Stimulated activated CD8-positive, alpha-beta memory T cell treated with anti-CD3 and anti-CD28 coated beads, Interleukin-2, amount 100 ng/mL, for 1 hour (primary cell): ENCODE measurements at places on chromosomes 11 and 22.

DNA sequence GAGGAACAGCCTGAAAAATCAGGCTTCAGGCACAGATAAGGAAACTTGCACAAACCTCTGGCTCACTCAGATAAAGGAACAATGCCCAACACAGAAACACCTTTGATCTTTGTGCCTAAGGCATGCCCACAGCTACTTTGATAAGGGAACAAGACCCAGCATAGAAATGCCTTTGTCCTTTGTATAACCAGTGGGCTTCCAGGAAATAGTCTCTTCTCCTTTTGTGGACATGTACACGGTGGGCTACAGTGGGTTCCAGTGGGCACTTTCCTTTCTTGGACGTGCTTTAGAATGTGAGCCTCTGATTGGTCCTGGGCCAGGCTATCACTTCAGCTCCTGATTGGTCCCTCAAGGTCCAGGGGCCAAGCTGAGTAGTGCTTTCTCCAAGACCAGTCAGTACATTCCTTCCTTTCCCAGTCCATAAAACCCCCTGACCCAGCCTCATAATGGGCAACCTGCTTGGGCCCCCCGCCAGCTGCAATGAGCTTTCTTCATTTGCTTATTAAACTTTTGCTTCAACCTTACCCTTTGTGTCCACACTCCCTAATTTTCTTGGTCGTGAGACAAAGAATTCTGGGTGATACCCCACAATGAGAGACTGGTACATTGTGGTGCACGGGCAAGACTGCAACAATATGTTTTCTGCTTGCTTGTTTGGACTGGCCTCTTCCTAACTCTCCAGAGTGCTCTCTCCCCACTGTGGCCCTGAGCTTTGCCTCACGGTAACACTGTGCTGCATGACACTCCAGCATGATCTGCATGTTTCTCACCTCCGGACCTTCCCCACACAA is 1.7 kb upstream of the CABIN1 start:
- no peak for DNase-seq

DNA sequence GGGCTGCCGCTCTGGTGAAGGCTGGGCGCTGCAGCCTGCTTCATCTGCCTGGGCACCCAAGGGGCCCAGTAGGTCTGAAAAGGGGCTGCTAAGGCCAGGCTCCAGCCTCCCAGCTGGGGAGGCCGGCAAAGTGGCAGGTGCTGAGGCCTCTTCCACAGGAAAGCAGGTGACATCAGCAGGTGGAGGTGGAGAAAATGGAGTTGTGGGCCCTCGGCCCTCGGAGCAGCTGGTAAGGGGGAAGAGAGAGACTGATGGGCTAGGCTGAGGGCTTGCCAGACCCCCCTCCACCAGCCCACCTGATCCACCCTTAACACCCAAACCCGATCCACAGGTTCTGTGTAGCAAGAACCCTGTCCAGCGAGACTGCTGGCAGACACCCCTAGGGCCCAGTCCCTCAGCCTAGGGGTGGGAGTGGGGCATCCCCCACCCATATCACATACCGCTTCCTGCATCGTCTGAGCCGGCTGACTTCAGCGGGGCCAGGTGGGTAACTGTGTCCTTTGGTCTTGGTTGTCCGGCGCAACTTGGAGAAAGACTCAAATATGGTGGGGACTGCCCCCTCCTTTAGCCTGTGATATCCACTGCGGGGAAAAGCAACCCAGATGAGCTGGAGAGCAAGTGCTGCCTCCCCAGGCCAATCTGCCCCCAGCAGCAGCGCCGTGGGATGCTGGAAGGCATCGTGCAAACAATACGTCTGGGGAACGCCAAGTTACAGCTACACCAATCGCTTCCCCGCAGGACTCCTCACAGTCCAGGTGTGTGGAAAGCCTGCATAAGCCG is 1.5 kb downstream of the THAP7 start:
- no peak for DNase-seq

DNA sequence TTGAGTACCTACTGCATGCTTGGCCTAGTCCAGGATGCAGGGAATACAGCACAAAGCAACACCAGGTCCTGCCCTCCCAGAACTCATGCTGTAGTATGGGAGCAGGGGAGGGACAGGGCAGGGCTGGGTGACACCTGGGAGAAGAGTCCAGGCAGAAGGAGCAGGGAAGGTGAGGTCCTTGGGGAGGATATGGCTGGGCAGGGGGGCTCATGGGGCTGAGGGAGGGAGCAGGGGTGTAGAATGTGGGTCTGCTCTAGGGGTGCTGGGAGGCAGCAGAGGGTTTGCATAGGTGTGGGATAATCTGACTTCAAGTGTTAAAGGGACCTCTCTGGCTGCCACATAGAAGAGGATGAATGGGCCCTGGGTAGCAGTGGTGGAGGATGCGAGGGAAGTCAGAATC is 4.8 kb downstream of the TOP3B start:
- no peak for DNase-seq

- DNase-seq = no peak
These were observed 15.9 kb downstream of the PTDSS2 start for GRCh38 chr11:465896-466530.

GRCh38 chr11:12188548-12189317 is 78.3 kb downstream of the MICAL2 start:
- no peak for DNase-seq

GRCh38 chr11:75826461-75827230 is 11.6 kb downstream of the UVRAG start:
- no peak for DNase-seq

- no peak for DNase-seq
These were observed 229.2 kb upstream of the B3GAT1 start for GRCh38 chr11:134640971-134641968.

- DNase-seq = no peak
These were observed 12.8 kb downstream of the PRR5 start for GRCh38 chr22:44714703-44715350.

DNA sequence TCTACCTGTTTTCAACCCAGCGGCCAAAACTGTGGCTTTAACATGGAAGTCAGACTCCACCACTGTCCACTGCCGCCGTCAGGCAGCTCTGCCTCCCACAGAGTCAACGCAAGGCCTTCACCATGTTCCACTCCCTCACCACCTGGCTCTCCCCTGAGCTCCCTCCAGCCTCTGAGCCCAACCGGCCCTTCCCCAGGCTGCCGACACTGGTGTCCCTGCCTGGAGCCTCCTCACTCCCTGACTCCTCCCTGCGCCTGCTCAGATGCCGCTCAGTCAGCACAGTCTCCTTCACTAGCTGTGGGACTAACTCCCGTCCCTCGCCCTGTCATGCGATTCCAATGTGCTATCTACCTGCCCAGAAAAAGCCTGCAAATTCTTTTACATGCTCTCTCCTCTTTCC is 16.3 kb downstream of the SULT4A1 start:
- DNase-seq = no peak

- DNase-seq = no peak
These were observed 1565.5 kb upstream of the RAG2 start for GRCh38 chr11:38163526-38163925.

- no peak for DNase-seq
These were observed 7.3 kb upstream of the C11orf86 start for GRCh38 chr11:66967670-66968425.

- DNase-seq = no peak
These were observed 390.1 kb upstream of the B3GAT1 start for GRCh38 chr11:134802116-134802515.

DNA sequence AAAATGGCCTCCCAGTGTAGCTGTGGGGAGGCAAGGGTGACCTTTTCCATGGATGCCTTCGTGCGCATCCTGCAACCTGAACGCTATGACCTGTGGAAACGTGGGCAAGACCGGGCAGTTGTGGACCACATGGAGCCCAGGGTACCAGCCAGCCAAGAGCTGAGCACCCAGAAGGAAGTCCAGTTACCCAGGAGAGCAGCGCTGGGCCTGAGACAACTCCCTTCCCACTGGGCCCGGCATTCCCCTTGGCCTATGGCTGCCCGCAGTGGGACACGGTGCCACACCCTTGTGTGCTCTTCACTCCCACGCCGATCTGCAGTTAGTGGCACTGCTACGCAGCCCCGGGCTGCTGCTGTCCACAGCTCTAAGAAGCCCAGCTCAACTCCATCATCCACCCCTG is 24.8 kb downstream of the KDM4D start:
- DNase-seq = no peak

- no peak for DNase-seq
These were observed 12.1 kb downstream of the RNH1 start for GRCh38 chr11:494761-495536.

DNA sequence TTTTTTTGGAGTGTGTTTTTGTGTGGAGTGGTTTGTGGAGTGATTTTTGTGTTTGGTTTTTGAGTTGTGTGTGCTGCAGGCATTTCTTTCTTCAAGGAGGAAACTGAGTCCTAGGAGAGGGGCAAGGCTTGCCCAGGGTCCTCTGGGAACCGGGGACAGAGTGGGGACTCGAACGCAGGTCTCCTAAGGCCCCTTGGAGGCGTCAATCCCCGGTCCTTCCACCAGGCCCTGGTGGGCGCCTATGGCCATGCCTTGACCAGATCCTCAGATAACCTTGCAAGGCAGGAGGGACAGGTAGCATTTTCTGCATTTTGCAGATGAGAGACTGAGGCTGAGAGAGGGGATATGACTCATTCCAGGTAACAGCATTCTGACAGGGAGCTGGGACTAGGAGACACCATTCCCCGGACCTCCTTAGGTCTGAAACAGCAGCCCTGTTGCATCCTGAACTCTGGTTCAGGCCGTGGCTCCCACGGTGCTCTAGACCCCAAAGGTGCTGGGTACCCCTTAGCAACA is 39.1 kb downstream of the MYO7A start:
- DNase-seq = no peak

DNA sequence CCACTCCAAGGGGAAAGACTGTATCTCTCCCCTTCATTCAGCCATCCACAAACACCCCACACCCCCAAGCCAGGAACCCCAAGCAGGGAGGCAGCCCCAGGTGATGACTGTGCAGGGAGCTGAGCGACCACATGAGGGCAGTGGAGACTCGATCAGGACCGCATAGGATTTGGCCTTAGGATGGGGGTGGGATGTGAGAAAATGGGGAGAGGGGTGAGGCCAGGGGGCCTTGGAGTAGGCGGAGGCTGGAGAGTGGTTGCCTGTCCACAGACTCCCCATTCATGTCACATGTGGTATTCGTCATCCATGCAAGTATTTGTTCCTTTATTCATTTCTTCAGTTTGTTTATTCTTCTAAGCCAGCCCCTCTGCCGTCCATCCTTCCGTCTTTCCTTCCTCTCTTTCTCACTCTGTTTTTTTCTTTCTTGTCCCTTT is 2.7 kb upstream of the RHOD start:
- DNase-seq = no peak

DNA sequence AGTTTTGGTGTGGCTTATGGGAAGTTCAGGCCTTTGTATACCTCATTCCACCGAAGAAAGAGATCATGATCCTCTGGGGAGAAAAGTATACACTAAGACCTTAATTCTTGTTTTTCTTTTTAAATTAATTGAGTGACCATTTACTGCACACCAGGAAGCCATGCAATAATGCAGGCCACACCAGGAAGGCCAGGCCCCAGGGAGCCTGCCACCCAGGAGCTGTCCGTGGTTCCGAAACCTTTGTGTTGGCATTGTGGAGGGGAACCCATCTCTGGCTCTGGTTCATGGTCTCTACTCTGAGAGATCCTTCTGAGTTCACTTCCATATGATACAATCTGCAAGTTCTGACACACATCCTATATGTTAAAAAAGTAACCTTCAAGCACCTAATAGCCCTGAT is 291.8 kb downstream of the MIAT start:
- no peak for DNase-seq

- DNase-seq = no peak
These were observed 829.6 kb downstream of the KCNA4 start for GRCh38 chr11:29187215-29187614.

GRCh38 chr22:39634530-39635405 is 64.2 kb downstream of the CACNA1I start:
- no peak for DNase-seq

- DNase-seq = no peak
These were observed 38.5 kb downstream of the PAMR1 start for GRCh38 chr11:35486934-35487333.

GRCh38 chr11:122981388-122982264 is at the start of gene BSX:
TSS of gene BSX (minus strand) at chr11:122981834. CDS start at chr11:122981671, 163 bp downstream.
- DNase-seq = peak; percentile 9

DNA sequence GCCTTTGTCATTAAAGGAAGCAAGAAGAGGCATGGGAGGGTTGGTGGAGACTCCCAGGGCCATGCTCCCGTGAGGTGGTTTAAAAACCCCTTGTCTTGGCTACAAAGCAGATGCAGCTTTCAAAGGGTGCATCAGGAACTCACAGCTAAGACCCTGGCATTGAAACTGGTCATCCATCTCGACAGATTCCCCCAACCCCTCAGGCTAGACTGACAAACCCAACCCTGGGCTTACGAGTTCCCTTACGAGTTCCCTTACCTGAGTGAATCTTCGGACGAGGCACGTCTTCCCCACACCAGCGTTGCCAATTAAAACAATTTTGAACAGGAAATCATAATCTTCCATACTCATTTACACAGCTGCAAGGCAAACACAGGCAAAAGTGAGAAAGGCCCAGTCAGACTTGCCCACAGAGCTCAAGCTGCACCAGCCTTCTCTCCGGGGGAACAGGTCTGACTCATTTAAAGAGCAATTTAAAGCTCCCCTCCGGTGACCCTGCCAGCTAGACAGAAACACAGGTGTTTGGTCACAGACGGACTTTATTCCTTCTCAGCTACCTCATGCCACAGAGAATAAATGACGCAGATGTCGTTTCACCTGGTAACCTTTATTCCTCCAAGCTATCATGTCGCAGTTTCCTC is 74.6 kb downstream of the RAB30 start:
- no peak for DNase-seq

- no peak for DNase-seq
These were observed 82.3 kb downstream of the YAP1 start for GRCh38 chr11:102192349-102193066.

DNA sequence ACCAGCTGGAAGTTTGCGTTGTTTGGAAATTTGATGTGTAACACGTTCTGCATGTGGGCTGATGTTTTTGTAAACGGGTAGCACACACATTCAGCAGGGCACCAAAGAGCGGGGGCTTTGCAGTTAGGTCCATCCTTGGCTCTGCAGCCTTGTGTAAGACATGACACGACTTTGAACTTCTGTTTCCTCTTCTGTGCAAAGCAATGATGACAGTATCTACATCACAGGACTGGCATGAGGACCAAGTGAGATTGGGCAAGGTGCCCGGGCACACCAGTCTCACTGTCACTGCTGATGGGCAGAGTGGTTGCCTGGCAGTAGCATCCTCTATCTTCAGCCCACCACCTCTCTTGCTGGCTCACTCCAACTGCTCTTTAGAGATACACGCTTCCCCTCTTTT is 3.3 kb downstream of the TCN2 start:
- DNase-seq = no peak

- DNase-seq = no peak
These were observed 16.5 kb downstream of the SLC22A12 start for GRCh38 chr11:64607381-64607985.

GRCh38 chr11:72069787-72070251 is 10.5 kb downstream of the NUMA1 start:
- DNase-seq = no peak

- no peak for DNase-seq
These were observed 745.7 kb downstream of the FAM181B start for GRCh38 chr11:81987829-81988472.
